ENCODE measurements at places on chromosomes 13 and 19.

DNA sequence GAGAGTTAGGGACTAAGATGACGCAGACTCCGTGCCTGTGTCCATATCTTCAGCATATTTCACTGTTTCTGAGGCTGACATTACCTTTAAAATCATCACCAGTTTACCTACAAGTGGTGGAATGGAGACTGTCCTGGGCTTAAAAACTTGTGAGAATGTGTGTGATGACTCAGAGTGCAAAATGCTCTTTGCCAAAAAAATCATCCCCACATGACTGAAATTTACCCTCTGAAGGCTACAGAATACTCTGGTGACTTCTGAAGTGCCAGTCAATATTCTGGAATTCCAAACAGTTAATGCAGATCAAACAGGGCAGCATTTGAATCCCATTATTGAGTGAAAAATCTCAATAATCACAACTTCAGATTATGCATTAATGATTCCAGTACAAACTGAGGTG, 901.4 kb downstream of the EFNB2 start:
- no peak for DNase-seq

DNA sequence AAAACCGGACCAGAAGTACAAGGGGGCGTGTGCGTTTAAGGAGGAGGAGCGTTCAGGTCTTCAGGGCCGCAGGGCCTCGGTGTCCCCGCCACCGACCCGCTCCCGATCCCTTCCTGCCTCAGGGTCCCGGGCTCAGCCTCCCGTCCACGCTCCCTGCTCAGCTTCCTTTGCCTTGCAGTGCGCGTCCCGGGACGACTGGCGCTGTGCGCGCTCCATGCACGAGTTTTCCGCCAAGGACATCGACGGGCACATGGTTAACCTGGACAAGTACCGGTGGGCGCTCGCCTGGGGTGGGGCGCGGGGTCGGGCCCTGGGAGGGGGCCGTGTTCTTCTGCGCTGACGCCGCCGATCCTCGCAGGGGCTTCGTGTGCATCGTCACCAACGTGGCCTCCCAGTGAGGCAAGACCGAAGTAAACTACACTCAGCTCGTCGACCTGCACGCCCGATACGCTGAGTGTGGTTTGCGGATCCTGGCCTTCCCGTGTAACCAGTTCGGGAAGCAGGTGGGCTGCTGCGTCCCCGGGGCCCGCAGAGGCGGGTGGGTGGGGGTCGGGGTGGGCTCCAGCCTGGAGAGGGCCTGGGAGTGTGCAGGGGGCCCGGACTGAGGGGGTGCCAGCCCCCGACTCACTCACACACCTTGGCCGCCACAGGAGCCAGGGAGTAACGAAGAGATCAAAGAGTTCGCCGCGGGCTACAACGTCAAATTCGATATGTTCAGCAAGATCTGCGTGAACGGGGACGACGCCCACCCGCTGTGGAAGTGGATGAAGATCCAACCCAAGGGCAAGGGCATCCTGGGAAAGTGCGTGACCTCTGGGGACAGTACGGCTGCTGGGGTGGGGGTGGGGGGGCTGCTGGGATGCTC, 1.4 kb downstream of the GPX4 start:
- DNase-seq: no peak

- DNase-seq: no peak
Observed at GRCh38 chr19:46954993-46955812, 64.4 kb upstream of the NPAS1 start.

GRCh38 chr13:28716511-28716910, 2.3 kb downstream of the SLC46A3 start:
- DNase-seq: no peak

GRCh38 chr19:11361037-11361770, 6.0 kb downstream of the PLPPR2 start:
- DNase-seq: no peak

GRCh38 chr19:16433986-16434385, 37.8 kb downstream of the EPS15L1 start:
- no peak for DNase-seq

- DNase-seq: no peak
Observed at GRCh38 chr19:50949861-50950260, 3.0 kb downstream of the KLK5 start.

DNA sequence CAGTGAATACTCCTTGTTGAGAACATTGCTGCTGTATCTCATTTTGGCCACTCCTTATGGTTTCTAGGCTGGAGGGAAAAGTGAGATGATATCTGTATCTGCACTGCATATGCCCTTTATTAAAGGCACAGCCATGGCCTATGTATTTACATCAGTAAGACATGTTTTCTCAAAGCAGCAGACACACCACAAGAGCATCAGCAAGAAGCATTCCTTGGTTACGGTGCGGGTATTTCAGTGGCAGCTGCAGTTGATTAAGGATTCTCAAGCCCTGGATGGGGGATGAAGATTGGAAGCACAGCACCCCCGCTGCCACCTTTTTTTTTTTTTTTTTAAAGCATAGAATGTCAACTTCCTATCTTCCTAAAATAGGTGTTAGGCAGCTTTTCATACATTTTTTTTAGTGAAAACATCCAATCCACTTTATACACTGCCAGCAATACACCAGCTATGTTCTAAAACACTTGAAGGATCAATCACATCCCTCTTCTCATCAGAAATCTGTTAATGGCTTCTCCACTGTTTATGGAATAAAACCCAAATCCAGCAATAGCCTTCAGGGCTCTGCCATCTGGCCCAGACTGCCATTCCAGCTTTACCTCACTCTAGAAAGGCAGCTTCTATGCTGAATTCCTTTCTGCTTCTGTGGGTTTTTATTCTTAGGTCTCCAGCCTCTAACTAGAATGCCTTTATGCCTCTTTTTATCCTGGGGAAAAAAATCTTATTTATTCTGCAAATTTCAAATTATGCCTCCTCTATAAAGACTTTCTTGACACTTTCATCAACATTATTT, 331.0 kb downstream of the DNAJC15 start:
- no peak for DNase-seq

DNA sequence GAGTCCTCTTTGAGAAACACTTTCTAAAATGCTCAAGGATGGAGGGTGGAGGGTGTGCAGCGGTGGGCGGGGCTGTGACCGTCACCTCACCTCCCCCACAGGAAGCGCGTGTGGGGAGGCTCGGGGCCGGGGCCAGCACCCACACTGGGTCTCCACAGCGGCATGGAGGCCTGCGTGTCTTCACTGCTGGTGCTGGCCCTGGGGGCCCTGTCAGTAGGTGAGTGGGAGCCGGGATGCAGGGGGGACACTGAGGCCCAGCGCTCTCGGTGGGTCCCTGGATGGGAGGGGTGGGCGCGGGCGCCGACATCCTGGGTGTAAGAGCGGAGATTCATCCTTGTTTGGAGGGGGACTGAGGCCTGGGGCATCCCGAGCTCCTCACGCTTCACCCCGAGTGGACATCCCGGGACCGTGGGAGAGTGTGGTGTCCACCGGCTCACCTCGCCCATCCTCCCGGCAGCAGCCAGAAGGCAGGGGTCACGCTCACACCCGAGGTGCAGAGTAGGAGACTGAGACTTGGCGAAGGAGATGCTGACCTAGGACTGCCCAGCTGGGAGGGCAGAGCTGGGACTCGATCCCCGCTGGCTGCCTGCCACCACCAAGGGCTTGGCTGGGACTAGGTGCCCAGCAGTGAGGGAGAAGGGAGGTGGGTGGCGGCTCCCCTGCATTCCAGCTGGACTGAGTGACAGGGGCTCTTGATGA, at the start of gene GZMM:
Gene GZMM (plus strand): TSS at position 144 of the 699 bp plus-strand sequence. CDS start 19 bp downstream, at position 163.
- no peak for DNase-seq

DNA sequence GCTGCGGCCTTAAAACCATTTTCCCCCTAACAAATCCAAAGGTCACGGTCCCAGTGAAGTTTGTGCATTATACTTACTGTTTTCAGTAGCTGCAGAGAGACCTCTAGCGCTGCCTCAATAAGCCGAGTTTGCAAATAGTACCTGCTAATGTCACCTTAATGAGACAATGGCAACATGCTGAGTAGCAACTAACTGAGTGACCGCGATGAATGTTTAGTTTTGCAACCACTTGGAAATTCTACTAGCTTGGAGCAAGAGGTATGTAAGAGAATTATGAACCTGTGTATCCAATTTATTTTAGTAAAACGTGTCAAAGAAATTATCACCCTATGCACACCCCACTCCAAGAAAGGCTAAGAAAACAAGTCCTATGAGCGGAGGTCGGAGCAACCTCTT, 1.2 kb downstream of the KPNA3 start:
- DNase-seq: no peak

DNA sequence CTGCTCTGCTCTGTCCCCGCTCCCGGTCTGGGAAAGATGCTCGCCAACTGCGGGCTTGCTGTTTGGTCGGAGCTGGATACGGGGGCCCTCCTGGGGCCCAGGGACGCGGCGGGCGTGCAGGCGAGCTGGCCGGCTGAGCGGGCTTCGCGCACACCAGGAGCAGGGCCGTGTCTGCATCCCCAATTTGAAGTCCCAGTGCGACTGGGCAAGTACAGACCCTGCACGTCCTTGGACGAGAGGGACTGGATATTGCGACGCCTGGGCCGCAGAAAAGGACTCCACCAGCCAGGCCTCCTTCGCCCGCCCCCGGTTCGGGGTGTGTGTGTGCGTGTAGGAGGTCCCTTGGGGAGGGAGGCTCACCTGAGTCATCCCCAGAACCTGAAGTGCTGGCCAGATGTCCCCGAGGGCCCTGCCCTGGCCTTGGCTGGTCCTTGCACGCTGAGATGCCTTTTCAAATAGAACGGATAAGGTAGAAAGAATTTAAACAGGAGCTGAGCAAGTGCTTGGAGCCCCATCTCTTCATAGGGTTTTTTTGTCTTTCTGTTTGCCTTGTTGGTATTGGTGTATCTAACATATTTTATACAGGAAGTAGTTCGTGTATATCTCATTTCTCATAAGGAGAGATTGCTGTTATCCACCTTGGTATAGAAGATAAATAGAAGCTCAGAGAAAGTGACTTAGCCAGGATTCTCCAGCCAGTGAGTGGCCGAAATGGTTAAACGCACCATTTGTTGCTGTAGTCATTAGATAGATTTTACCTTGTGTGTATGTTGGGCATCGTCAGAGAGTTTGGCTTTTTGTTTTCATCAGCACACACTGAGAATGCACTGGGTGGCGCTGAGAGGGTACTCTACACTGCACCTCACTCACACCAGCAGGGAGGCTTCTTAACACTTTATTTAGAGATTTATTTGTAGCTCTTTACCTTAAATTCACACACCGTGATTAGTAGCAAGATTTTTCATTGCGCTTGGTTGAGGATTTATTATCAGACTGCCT, 1.1 kb downstream of the NAXD start:
- peak; percentile 9 for DNase-seq

GRCh38 chr13:73250061-73250460, 191.3 kb downstream of the KLF5 start:
- no peak for DNase-seq

Measured in NCI-H1436 (cell line).